NCI-H2171 (cell line): ENCODE measurements at places on chromosomes 13 and 19.
A peak's percentile ranks its signal among the peaks of the same experiment; 100 is the strongest.

DNA sequence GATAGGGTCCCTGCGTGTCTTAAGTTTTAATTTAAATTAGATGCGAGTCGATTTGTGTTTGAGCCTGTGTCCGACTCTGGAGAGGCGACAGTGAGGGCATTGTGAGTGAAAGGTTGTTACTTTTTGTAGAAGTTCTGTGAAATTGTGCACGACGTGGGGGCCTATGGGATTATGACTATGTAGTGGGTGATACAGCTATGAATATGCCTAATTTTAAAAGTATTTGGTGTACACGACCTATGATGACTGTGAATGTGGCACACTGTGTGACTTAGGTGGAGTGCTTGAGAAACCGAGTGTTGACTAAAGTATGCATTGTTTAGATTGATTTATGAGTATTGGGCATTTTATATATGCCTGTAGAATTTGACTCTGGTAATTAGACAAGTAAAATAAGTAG, 646 bp downstream of the ZNF567 start:
- DNase-seq = no peak

DNA sequence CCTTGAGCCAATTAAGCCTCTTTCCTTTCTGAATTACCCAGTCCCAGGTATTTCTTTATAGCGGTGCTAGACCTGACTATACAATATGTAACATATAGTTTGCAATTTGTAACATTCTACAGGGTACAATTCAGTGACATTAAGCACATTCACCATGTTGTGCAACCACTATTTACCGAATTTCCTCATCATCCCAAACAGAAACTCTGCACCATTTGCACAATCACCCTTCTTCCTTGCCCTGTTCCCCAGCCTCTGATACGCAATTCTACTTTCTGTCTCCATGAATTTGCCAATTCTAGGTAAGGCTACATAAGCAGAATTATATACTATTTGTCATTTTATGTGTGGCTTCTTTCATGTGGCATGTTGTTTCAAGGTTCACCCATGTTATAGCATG, 13.7 kb upstream of the SIGLEC10 start:
- DNase-seq = no peak

GRCh38 chr13:78867655-78868054, 208.7 kb upstream of the OBI1 start:
- DNase-seq = no peak

DNA sequence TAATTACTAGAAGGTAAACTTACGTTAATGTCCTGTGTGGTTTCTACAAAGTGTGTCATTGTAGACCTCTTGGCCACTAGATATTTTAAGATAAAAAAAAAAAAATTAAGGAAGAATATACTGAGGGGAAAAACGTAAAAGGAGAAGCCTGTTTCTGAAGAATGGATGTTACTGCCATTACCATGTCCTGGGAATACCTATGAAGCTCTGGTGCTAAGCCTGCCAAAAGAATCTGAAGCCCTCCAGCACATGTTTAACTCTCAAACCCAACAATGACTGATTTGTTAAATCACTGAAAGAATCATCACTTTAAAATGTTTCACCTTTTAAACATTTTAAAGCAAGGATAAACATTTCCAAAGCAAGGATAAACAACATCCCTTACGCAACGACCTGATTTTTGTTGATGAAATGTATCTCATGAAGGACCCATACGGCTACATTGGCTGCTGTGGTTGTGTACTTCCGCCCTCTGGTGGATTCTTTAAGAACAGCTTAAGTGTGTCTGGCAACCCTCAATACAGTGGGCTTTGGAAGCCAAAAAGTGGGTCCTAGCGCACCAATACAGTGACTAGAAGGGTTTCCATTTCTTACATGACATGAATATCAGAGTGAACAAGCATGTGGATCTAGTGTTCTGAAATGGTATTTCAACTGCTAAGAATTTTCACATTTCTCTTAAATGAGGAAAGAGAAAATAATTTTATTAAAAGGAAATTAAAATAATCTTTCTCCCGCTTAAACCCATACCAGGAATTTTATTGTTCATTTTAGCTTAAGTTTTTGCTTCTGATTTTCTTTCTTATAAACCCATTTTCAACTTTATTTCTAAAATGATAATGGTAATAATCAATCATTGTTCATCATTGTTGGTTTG, 74.5 kb upstream of the RAP2A start:
- DNase-seq = peak; percentile 71

GRCh38 chr13:91962946-91963345, 564.5 kb downstream of the GPC5 start:
- no peak for DNase-seq

- DNase-seq = no peak
Measured at GRCh38 chr13:33202644-33203169, 82.8 kb downstream of the STARD13 start.

- DNase-seq = no peak
Measured at GRCh38 chr13:48578516-48579164, 45.8 kb upstream of the RCBTB2 start.
